Stimulated activated CD4-positive, alpha-beta T cell treated with anti-CD3 and anti-CD28 coated beads, Interleukin-4, amount 100 ng/mL, for 4 hours (primary cell): ENCODE measurements at places on chromosomes 2 and 18.

DNA sequence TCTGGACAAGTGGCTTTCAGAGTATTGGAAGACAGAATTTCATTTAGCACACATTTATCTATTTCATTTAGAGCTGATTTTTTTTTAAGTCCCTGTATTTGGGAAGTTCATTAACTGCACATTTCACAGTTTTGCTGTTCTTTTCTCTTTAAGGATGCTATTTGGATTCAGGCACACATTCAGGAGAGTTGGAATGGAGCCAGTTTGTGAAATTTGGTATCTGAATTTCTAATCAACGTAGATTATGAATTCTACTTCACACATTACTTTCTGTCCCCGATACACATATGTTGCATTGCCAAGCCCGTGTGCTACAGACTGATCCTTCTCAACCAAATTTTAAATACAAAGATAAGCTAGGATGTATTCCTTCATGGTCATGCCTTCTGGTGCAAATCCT lies 503.9 kb downstream of the IRS1 start:
- no peak for DNase-seq

- no peak for DNase-seq
Measured at GRCh38 chr2:16713011-16713423, 47.4 kb upstream of the CYRIA start.

- DNase-seq = no peak
Measured at GRCh38 chr2:237695201-237695780, 67.9 kb downstream of the LRRFIP1 start.

GRCh38 chr18:7177116-7177744 lies 53.7 kb upstream of the LRRC30 start:
- no peak for DNase-seq

DNA sequence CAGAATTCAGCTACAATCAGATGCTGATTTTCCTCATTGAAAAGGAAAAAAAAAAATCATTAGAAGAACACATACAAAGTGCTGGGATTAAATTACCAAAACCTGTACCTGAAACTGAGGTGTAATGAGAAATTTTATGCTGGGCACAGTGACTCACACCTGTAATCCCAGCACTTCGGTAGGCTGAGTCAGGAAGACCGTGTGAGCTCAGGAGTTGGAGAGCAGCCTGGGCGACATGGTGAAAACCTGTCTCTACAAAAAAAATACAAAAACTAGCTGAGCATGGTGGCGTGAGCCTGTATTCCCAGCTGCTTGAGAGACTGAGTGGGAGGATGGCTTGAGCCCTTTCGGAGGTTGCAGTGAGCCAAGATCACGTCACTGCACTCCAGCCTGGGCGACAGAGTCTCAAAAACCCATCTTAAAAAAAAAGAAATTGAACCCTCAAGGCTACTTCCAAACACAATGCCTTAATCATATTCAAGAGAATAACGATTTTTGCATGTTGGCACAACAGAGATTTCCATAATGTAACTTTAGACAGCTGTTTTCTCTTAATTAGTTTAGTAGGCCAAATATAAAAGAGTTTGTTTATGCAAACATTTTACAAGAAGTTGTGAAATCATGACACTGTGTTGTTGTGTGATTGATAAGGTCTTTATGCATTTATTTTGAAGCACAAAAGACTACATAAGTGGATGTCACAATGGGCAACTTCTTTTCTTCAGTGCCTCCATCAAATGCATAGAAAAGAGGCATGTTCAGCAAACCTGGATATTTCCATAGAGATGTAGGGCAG lies 63.9 kb downstream of the FAM161A start:
- DNase-seq = no peak
